ENCODE measurements at places on chromosomes 6 and 20. TPM values are rescaled to one million over a fixed set of nuclear protein-coding genes. Genes with fewer than 3 reads are reported as not detected.

DNA sequence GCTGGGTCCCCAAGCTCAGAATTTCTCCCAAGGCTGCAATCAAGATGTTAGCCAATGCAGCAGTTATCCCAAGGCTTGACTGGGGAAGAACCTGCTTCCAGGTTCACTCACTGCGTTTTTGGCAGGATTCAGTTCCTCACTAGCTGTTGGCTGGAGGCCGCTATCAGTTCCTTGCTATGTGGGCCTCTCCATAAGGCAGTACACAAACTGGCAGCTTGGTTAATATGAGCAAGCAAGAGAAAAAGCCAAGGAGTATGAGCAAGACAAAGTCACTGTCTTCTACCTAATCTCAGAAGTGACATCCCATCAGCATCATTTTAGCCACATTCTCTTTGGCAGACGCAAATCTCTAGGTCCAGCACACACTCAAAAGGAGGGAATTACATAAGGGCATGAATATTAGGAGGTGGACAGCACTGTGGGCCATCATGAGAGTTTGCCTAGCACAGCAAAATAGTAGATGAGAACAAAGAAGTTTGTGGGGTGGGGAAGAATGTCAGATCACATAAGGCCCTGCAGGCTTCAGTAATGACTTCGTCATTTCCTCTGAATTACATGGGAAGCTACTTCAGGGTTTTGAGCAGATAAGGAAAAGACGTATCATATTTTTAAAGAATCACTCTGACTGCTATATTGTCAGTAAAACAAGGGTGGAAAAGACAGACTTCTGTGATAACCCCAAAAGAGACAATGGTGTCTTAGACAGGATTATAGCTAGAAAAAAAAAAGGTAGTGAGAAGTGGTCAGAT, 25.5 kb downstream of the LMBRD1 start:
- DNase-seq: no peak

- DNase-seq: no peak
Observed at GRCh38 chr6:107666084-107666980, 157.8 kb downstream of the SCML4 start.

DNA sequence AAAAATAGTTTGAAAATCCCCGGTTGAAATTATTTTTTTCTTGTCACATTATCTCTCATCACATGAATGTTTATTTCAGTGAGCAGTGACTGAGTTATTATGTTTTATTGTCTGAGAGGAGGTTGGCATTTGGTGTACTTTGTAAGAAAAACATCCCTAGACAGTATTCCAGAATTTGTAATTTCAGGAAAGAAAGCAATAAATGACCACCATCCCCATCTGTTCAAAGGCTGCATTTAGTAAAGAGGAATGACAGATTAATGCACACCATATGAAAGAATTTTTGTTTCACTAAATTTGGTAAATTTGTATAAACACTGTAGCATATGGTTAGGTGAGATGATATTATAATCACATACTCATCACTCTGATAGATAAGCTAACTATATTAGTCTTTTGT, 57.1 kb upstream of the FUT9 start:
- DNase-seq: no peak

GRCh38 chr20:43746344-43747137, 19.7 kb upstream of the GTSF1L start:
- no peak for DNase-seq

DNA sequence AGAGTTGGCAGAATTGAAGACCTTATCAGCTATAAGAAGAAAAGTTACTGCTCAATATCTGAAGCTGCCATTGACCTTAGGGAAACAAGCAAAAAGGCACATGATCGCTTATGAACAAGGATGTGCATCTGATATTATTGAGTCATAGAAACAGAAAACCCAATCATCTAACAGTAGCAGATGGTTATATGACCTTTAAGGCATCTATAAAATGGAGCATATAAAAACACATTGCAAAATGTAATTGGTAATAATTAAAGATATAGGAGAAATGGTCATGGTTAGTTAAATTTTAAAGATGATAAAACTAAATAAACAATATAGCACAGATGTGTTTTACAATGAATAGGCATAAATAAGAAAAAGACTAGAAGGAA, 260.1 kb upstream of the TAB2 start:
- DNase-seq: no peak

- no peak for DNase-seq
Observed at GRCh38 chr6:170093658-170094596, 197.0 kb downstream of the DLL1 start.

DNA sequence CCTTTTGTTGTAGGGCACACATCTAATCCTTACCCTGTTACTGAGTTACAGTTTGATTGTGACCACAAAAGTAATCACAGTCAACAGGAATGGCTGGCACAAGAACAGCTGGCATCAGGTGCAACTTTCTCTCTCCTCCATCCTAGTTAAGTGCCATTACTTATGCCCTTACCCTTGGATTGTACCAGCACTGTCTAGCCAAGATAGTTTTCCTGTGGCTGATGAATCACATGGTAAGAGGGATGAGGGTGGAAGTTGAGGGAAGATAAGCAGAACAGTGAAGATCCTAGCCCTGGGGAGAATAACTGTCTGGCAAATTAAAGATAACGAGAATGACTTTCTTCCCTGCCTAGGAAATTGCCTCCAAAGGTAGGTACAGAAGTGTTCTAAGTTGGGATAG, 42.0 kb downstream of the RNF217 start:
- DNase-seq: peak; percentile 72

GRCh38 chr6:101403216-101403945, 9.9 kb downstream of the GRIK2 start:
- no peak for DNase-seq

- no peak for DNase-seq
Observed at GRCh38 chr6:168803874-168804273, 362.9 kb downstream of the SMOC2 start.

GRCh38 chr6:28478518-28478917, 35.2 kb upstream of the ZSCAN23 start:
- no peak for DNase-seq

DNA sequence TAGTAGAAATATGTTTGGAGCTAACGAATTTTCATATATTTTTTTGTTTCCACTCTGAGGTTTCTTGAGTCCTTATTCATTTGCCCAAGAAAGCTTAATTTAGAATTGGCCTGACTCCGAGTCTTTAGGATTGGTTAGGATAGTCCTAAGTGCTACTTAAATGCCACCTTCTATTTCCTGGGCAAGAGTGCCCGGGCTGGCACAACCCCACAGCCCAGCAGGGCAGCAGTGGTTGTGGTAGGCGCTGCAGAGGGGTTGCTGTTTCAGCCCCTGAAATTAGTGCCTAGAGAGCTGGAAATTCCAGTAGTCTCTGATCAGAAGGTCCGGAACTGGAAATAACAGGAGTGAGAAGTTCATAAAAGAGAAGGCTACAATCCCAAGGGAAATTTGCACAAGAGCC, 139.4 kb upstream of the TENT5A start:
- DNase-seq: no peak

DNA sequence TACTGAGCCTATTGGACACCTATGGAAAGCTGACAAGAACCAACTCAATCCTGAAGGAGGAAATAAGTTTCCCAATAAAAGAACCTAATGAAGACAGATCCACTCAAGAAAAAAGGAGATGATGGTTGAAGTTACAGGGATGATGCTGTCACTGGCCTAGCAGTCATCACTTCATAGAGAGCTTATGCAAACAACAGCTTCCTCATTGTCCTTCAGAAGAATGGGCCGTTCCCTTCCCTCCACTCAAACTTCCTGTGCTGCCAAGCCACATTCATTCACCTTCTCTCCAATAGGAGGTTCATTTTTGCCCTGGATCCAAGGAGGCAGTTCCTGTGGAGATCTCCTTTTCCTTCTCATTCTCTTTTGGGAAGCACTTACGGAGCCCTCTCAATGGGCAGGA, 13.8 kb upstream of the PM20D2 start:
- DNase-seq: no peak

DNA sequence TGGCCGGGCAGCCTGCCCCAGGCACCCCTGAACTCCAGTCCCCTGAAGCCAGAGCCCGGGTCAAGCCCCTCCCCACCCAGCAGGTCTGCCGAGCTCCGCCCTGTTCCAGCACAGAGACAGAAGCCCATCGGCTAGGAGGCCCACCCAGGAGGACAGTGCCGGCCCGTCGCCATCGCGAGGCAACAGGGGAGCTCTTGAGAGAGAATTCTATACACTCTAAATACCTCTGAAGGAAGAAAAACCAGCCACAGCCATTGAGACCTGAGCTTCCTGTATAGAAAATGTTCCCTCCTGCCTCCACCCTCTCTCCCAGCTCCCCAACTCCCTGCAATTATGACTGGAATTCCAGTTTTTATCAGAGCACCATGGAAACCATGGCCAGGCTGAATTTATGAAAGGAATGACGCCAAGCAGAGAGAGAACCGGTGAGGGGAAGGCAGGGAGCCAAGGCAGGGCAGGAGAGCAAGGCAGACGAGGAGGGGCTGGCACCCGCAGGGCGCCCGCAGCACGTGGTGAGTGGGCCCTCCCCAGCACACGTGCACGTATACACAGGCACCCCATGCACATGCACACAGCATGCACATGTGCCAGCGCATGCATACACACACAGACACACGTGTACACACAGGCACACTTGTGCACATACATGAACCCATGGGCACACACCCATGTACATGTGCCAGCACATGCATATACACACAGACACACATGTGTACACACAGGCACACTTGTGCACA, 27.6 kb upstream of the MRGBP start:
- no peak for DNase-seq

DNA sequence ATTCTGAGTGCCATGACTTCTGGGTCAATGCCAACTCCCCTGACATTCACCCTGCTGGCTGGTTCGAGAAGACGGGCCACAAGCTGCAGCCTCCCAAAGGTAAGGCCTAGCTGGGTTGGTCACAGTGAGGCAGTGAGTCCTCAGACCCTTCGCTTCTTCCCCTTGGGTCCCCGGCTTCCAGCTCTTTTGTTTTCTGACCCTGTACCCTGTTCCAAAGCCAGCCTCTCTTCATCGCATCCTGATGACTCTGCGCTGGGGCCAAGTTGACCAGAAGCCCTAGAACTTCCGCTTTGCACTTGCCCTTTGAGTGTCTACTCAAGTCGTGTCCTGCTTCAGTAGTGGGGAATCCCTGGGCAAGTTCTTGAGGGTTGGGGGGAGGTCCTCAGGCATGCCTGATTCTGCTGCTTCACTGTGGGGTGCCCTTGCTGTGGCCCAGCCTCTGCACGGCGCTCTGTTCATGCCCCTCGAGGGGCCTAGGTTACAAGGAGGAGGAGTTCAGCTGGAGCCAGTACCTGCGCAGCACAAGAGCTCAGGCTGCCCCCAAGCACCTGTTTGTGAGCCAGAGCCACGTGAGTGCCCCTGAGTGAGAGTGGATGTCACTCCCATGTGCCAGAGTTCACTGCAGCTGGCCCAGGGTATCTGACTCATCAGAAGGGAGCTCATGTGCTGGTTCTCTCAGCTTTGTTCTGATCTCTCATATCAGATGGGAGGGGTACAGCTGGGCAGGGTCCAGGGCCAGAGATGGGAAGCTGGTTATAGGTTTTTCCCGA, 23.0 kb downstream of the L3MBTL1 start:
- DNase-seq: peak; percentile 23

- DNase-seq: no peak
Observed at GRCh38 chr20:1930165-1930564, 35.0 kb downstream of the SIRPA start.

GRCh38 chr6:156880913-156881312, 103.7 kb downstream of the ARID1B start:
- DNase-seq: no peak

DNA sequence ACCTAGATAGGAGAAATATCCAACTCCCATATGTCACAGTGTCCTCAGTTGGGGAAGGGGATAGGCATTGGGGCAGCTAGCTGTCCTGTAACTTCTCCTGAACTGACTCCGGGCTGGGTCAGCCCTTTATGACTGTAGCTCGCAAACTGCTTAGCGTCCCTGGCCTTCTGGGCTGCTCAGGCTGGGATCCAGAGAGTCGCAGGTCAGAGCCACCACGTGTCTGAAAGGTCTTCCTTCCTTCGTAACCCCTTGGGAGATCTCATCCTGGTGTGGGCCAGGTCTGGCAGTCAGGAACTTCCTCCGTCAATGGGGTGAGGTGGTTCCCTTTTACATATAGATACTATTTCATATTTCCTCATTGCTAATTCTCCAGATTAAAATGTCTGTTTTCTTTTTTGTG, 28.8 kb upstream of the HINT3 start:
- no peak for DNase-seq

GRCh38 chr20:23624324-23624691, 13.4 kb downstream of the CST3 start:
- no peak for DNase-seq

- peak; percentile 64 for DNase-seq
Observed at GRCh38 chr20:973785-974194, 28.3 kb downstream of the RSPO4 start.

- no peak for DNase-seq
Observed at GRCh38 chr6:11722805-11723631, 55.6 kb downstream of the ADTRP start.

- DNase-seq: peak; percentile 88
Observed at GRCh38 chr6:57013521-57013926, 33.0 kb upstream of the KIAA1586 start.

- no peak for DNase-seq
Observed at GRCh38 chr6:62942000-62942399, 269.3 kb upstream of the FKBP1C start.

DNA sequence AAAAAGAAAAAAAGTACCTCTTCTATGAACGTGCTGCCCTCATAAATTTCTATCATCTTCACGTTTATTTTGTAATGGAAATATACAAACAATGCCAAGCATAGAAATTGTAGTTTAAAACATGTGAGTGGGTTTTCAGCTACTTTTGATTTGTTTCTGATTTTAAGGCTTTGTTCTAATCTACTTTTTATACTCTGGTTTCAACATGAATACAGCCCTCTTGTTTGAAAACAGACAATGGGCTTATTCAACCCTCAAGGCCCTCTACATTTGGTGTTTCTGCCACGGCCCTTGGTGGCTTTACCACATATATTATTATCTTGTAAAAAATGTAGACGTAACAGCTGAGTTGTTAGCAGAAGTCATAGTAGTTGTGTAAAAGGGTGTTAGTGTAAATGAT, 153.9 kb downstream of the SOX4 start:
- no peak for DNase-seq

GRCh38 chr6:16420715-16421461, 182.5 kb downstream of the GMPR start:
- DNase-seq: peak; percentile 11

GRCh38 chr20:1183153-1183552, 1.6 kb downstream of the TMEM74B start:
- no peak for DNase-seq

DNA sequence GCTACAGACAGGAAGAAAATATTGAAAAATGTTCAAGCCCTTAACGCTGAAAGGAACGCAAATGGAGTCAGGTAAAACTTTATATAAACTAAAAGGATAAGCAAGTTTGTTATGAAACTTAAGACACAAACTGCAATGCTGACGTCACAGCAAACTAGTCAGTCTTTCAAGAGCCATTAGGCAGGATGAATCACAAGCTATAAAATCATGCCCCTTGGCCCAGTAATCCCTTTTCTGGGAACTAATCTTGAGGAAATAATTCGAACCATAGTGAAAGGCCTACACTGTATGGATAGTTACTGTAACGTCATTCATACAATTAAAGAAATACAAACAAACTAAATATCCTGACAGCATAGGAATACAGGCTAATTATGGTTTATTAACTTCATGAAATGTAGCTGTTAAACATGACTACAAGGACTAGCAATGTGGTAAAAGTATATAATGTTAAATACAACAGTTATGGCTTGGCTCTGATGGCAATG, 42.7 kb upstream of the HINT3 start:
- DNase-seq: peak; percentile 99

GRCh38 chr6:137749696-137750211, 117.3 kb upstream of the TNFAIP3 start:
- DNase-seq: peak; percentile 46

EEF1E1 gene
- total RNA-seq: 124 TPM

TTBK1 gene
- 0.10 TPM for total RNA-seq

SIGLEC1 gene
- not detected for total RNA-seq

TLDC2 gene
- total RNA-seq: 0.50 TPM

HDGFL1 gene
- not detected for total RNA-seq

CAGE1 gene
- total RNA-seq: not detected
